Kidney (tissue), 22 donors: ENCODE measurements at places on chromosomes 11 and 22.

GRCh38 chr22:44372611-44373010, 59.9 kb upstream of the SHISAL1 start:
- H3K27me3 ChIP-seq: no peaks in the 10 kb centered on the region
- no peak overlapping the region for H3K4me3 ChIP-seq
- H3K4me1 ChIP-seq: no peaks in the 10 kb centered on the region
- DNase-seq: no peak

DNA sequence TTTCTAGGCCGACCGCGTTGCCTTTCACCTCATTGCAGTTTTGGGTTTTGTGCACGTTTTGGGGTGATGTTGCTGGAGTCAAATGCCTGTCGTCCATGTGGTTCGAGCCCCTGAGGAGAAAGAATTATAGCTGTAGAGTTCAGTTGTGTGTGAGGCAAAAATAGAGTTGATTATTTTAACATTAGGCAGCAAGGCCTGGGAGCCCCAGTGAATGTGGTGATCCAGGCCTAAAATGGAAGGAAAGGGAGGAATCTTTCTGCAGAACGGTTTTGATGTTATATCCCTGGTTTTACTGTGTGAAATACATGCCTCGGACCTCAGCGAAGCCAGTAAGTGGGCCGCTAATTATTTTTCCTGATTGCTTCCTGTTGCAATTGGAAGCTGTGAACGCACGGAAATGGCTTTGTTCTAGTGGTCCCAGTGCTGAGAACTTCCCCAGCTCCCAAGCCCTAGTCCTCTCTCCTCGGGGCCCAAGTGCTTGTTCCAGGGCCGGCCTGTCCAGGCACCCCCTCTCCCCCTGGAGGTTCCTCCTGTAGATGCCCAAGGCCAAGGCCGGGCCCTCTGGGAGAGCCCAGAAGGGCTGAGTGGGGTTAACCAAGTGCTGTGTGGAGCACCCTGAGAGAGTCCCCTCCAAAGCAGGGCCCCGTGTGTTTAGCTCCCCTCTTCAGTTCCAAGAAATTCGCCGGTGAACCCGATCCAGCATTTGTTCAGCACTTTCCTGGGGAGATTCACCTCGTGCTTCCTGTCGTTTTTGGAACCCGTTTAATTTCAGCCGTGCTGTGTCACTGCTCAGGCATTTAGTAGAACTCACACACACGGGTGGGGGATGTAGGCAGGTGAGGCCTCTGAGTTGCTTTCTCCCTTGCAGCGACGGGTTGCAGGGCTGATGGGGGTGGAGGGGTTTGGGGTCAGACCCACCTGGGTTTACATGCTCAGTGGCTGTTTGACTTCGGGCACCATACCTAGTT, 2.1 kb downstream of the LRP5 start:
- H3K4me3 ChIP-seq: peak overlapping the region; percentile 67
- no peaks in the 10 kb centered on the region for H3K27me3 ChIP-seq
- DNase-seq: peak; percentile 61

- DNase-seq: peak; percentile 2
- no peak overlapping the region for H3K4me3 ChIP-seq
- no peaks in the 10 kb centered on the region for H3K36me3 ChIP-seq
- H3K27ac ChIP-seq: no peak overlapping the region
- no peaks in the 10 kb centered on the region for H3K27me3 ChIP-seq
- no peaks in the 10 kb centered on the region for H3K4me1 ChIP-seq
Measured at GRCh38 chr11:88689548-88690240, 352.2 kb upstream of the CTSC start.

- no peak overlapping the region for H3K27ac ChIP-seq
- DNase-seq: peak; percentile 97
- H3K4me1 ChIP-seq: no peaks in the 10 kb centered on the region
- no peak overlapping the region for H3K4me3 ChIP-seq
- H3K36me3 ChIP-seq: no peaks in the 10 kb centered on the region
Measured at GRCh38 chr11:123137431-123138224, 57.4 kb downstream of the CLMP start.

GRCh38 chr11:113279591-113279990, 34.8 kb upstream of the TTC12 start:
- no peak overlapping the region for H3K4me3 ChIP-seq
- no peak for DNase-seq
- H3K4me1 ChIP-seq: no peaks in the 10 kb centered on the region
- no peaks in the 10 kb centered on the region for H3K27me3 ChIP-seq
- no peak overlapping the region for H3K27ac ChIP-seq

GRCh38 chr11:17258670-17259069, 17.9 kb upstream of the NUCB2 start:
- H3K36me3 ChIP-seq: no peaks in the 10 kb centered on the region
- no peaks in the 10 kb centered on the region for H3K4me1 ChIP-seq
- H3K27ac ChIP-seq: no peak overlapping the region
- no peak overlapping the region for H3K4me3 ChIP-seq
